ENCODE measurements at places on chromosomes 2 and 18. TPM values are rescaled to one million over a fixed set of nuclear protein-coding genes. Genes with fewer than 3 reads are reported as not detected.

DNA sequence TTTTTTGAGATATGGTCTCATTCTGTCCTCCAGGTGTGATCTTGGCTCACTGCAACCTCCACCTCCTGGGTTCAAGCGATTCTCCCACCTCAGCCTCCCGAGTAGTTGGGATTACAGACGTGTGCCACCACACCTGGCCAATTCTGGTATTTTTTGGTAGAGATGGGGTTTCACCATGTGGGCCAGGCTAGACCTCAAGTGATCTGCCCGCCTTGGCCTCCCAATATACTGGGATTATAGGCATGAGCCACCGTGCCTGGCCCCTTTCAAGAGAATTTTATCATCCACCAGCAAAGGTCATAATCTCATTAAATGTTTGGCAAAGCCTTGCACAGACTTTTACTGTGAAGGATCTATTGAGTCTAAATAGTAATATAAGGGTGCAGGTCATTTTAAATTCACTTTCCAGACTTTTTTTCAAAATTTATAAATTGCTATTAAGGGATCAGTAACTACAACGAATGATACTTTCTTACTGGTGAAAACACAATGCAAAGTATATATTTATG, 2.5 kb downstream of the HADHA start:
- no peak for DNase-seq

DNA sequence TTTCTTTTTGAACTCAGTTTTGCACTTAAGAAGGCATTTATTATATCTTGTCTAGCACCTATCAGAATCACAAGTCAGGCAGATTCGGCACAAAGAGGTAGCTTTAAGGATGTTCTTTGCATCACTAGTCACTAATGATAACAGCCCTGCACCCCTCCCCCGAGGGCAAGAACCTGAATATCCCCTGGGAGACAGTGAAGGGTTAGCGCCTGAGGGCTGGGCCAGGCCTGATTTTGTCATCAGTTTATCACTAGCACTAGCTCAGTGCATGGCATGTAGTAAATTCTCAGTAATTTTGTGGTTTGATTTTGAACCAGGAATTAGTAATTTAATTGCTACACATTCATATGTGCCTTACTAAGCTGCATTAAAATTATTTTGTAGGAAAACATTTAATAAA, 23.9 kb upstream of the HS6ST1 start:
- DNase-seq: no peak

DNA sequence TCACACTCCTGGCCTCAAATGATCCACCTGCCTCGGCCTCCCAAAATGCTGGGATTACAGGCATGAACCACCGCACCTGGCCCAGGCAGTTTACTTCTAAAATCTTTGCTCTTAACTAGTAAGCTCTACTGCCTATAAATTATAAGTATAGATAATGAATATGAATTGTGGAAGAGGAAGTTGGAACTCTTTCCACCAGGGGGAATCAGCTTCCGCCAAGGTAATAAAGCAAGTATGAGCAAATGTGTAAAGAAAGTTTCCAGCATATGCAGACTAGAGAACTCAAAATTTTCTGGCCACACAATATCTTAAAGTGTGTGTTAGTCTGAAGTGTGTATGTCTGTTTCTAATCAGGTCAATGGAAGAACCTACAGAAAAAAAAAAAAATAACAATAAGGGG, 68.1 kb downstream of the RMDN2 start:
- no peak for DNase-seq

- no peak for DNase-seq
These were observed 274.8 kb downstream of the SP3 start for GRCh38 chr2:173690349-173690748.

DNA sequence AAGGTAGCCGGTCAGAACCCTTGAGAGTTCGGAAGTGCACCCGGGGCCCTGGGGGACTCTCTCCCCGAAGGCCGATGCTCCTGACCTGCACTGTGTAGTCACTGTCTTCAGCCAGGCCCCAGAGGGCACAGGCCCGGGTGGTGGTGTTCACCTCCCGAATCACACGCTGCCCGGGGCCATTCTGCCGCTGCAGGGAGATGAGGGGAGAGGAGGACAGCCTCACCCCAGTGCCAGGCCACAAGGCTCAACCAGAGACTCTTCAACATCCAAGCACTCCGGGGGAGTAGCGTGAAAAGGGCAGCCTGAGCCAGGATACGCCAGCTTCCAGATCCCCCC, 1.1 kb downstream of the FNDC4 start:
- DNase-seq: no peak

GRCh38 chr2:72993147-72993932, 76.0 kb downstream of the EMX1 start:
- DNase-seq: no peak

DNA sequence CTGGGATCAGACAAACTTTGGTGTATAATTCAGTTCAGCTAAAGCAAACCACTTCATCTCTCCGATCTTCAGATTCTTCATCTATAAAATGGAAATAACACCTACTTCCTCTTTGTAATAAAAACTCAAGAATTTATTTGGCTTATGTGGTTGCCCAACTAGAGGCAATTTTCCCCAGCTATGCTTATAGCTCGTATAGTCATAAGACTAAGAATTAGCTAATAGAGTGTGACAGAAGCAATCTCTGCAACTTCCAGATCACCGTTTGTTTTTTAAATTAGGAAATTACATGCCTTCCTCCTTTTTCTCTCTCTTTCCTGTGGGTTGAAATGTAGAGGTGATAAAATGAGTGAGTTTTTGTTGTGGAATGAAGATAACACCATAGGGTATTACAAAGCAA, 35.3 kb upstream of the KCNF1 start:
- no peak for DNase-seq

DNA sequence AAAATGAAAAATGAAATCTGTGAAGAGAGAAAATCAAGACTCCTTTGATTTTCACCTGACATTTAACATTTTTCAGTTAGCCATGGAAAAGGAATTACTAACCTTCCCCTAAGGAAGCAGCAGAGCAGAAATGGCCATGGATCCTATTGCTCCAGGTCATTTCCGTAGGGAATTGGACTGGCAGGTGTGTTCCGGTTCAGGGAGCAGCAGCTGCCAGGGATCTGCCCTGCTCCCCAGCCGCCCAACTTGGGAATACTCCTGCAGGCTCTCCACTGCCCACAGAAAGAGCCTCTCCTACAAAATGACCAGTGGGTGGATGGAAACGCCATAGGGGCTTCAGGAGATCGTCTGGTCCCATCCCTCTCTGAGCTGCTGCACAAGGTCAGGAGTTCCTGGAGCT, 86.0 kb upstream of the MAPK4 start:
- peak; percentile 42 for DNase-seq

GRCh38 chr2:168348076-168348475, 100.7 kb upstream of the STK39 start:
- DNase-seq: no peak

- no peak for DNase-seq
These were observed 102.9 kb downstream of the CDC42EP3 start for GRCh38 chr2:37568565-37568964.

GRCh38 chr2:28622101-28622499, 126.2 kb downstream of the PLB1 start:
- DNase-seq: no peak

GRCh38 chr2:127911737-127912136, 26.0 kb upstream of the AMMECR1L start:
- DNase-seq: no peak

- no peak for DNase-seq
These were observed 84.3 kb downstream of the MCFD2 start for GRCh38 chr2:46831051-46831868.

DNA sequence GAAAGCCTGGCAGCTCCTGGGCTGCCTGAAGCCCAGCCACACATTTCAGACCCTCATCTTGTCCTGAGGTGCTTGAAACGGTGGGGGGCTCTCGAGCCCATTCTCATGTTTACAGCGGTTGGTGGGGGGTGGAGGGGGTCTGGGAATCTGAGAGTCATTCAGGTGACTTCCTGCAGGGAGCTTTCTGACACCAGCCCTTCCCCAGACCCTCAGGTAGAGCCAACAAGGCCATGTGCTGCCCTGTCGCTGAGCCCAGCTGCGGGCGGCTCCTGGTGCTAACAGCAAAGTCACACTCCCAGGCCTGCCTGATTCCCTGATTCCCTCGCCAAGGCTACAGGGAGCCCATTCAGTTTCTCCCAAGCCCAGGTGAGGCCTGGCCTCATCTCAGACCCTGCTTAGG, 324.9 kb upstream of the MEX3C start:
- DNase-seq: no peak

DNA sequence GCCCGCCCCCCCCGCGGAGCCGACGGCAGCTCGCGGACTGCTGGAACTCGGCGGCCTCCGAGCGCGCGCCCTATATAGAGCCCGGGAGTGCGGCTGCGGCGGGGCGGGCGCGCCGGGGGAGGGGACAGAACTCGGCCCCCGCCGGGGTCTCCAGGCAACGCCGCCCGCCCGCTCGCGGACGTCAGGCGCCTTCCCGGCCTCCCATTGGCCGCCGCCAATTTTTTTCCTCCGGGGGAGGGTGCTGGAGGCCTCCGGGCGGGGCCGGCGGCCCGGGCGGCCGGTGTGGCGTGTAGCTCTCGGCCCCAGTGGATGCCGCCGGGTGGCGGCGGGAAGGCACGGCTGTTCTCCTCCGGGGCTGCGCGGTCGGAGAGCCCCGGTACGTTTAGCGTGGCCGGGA, at the start of gene ZFP36L2:
ZFP36L2 (minus strand) TSS at position 49 of the 397 bp plus-strand sequence. CDS start 291 bp downstream, outside the sequence.
- peak; percentile 96 for DNase-seq

- no peak for DNase-seq
These were observed 143.0 kb upstream of the CYP1B1 start for GRCh38 chr2:38218995-38219394.

GRCh38 chr18:40249390-40250080, 1705.5 kb upstream of the PIK3C3 start:
- no peak for DNase-seq

- no peak for DNase-seq
These were observed 64.9 kb downstream of the GALNT1 start for GRCh38 chr18:35646449-35646848.

GRCh38 chr2:219017201-219017931, 23.9 kb downstream of the CFAP65 start:
- DNase-seq: no peak

Gene SPEG
- 13.1 TPM for polyA plus RNA-seq

Gene ITGAV
- polyA plus RNA-seq: 63.4 TPM

Gene KCNG2
- polyA plus RNA-seq: 0.71 TPM

Gene RBKS
- 7.4 TPM for polyA plus RNA-seq

Gene PLEKHH2
- 64.8 TPM for polyA plus RNA-seq

Gene IL36B
- not detected for polyA plus RNA-seq

Gene MTLN
- polyA plus RNA-seq: 16.7 TPM

All from renal pelvis (tissue), 12 donors.